ENCODE measurements at places on chromosomes 5 and 9.

DNA sequence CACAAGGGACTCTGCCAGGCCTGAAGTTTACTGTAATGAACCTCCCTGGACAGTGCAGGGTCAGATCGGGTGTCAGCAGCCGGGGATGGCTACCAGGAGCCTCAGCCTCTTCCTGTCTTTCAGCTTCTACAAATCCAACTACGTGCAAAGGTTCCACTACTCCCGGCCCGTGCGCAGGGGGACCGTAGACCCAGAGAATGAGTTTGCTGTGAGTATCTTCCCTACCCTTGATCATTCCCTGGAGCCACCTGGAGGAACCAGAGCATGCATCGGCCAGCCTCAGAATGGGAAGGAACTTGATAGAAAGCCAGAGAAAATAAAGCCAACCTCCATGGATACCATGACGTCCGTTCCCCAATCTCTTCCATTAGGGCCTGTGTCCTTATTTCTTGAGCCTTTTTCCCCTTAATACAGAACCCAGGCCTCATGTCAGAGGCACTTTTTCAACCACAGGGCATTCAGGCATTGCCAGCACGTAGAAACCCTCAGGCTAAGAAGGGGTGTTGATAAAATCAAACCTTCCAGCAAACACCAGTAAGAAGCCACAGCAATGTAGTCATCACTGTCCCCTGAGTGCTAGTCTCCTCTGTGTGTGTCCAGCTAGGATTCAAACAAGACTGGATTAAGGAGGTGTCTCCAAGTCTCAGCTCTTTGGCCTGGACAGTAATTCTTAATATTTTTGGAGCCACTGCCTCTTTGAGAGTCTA lies 49.0 kb upstream of the FOXI1 start:
- no peak for DNase-seq

- DNase-seq: no peak
Measured at GRCh38 chr9:135500071-135500524, 384 bp upstream of the MRPS2 start.

- DNase-seq: no peak
Measured at GRCh38 chr5:154228696-154229095, 38.2 kb downstream of the GALNT10 start.

GRCh38 chr5:175383350-175383749 lies 60.6 kb downstream of the DRD1 start:
- no peak for DNase-seq

Data from NCI-H446 treated with DMSO at 0.1 percent for 48 hours (cell line).